ENCODE measurements at places on chromosomes 12 and 14.
A peak's percentile ranks its signal among the peaks of the same experiment; 100 is the strongest.

DNA sequence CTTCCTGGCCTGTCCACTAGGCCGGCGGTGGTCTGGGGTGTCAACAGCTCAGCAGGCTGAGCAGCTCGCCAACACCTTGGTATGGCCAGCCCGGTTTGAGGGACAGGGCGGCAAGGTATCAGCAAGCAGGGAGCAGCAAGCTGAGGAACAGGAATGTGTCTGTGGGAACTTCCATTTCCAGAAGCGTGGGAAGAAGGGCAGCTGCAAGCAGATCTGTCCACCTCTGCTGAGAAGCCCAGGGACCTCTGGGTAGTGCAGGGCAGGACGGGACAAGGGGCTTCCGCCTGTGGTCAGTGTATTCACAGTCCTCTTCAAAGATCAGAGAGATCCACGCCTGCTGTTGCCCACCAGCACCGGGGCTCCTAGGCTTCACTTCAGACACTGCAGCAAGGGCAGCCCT is 36.0 kb downstream of the ACTN1 start:
- no peak for DNase-seq

GRCh38 chr14:45057349-45057748 is 26.6 kb upstream of the PRPF39 start:
- no peak for DNase-seq

- peak; percentile 56 for DNase-seq
These were observed 68.6 kb upstream of the MAX start for GRCh38 chr14:65170768-65171507.

- no peak for DNase-seq
These were observed 64.5 kb downstream of the CRADD start for GRCh38 chr12:93741659-93742109.

- peak; percentile 18 for DNase-seq
These were observed 1.3 kb upstream of the RNU7-1 start for GRCh38 chr12:6942331-6942665.

DNA sequence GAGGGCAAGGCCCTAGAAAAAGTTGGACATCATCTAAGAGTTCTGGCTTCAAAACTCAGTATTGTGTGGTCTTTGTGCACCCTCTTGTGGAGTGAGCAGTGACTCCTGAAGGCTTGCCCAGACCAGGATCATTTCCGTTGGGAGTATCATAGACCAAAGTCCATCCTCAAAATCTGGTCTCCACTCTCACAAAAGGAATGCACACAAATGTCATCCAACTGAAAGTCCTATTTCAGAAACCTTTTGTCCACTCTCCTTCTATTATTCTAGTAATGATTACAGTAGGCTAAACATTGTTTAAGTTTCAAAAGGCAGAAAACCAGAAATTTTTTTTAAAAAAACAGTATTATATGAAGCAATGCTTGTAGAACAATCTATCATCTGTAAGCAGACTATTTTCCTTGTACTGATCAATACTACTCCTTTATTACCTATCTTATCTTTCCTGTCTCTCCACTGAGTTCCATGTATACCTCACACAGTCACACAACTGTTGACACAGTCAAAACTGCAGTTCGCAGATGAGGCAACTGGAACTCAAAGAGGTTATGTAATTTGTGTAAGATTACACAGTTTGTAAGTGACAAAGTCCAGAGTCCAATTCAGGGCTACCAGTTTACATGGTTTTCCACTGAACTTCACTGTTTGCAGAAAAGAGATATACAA is 41.4 kb downstream of the COX16 start:
- DNase-seq = no peak
